IPS DF 6.9 (cell line): ENCODE measurements at places on chromosomes 11 and 22.

DNA sequence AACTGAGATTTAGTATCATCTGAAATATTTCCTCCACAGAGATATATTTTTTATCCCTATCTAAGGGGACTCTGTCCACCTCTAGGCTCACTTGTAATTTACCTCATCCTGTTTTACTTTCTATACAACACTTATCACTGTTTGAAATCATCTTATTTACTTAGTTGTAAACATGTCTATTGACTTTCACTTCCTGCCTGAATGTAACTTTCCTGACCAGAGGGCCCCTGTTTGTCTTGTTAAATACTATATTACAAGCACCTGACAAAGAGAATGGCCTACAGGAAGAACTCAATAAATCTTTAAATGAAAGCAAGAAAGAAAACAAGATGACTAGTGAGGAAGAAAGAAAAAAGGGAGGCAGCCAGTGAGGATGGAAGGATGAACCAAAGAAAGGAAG is 1727.5 kb downstream of the LRRC4C start:
- no peaks in the 10 kb centered on the region for H3K4me1 ChIP-seq
- no peak overlapping the region for H3K4me3 ChIP-seq
- H3K27me3 ChIP-seq: no peaks in the 10 kb centered on the region

GRCh38 chr11:115251126-115251525 is 253.1 kb downstream of the CADM1 start:
- no peak overlapping the region for H3K4me3 ChIP-seq
- no peaks in the 10 kb centered on the region for H3K27me3 ChIP-seq
- H3K4me1 ChIP-seq: no peaks in the 10 kb centered on the region
- H3K36me3 ChIP-seq: no peaks in the 10 kb centered on the region; the same call in 1 of the 2 replicates

DNA sequence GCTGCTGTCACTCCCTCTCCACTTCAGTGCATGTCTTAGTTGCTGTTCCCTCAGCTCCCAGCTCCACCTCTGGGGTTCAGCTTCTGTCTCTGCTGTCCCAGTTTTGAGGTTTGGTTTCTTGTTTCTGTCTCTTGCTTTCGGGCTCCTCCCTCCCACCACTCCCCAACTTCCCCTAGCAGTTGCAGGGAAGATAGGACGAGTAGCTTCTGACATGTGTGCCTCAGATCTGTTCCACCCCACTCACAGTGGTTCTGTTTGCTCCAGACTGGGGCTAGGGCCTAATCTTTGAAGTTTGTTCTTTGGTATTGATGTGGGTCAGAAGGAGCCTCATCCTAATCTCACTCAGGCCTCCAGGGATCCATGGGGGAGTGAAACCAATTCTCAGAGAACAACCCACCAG is 2.6 kb upstream of the RRM1 start:
- H3K27me3 ChIP-seq: no peaks in the 10 kb centered on the region
- H3K36me3 ChIP-seq: no peaks in the 10 kb centered on the region
- H3K27ac ChIP-seq: no peak overlapping the region
- H3K4me1 ChIP-seq: no peaks in the 10 kb centered on the region; the same call in 1 of the 2 replicates
- H3K4me3 ChIP-seq: no peak overlapping the region

GRCh38 chr11:128416976-128417375 is 170.4 kb downstream of the ETS1 start:
- no peak overlapping the region for H3K4me3 ChIP-seq
- H3K4me1 ChIP-seq: no peaks in the 10 kb centered on the region
- no peaks in the 10 kb centered on the region for H3K27me3 ChIP-seq
- DNase-seq: no peak

DNA sequence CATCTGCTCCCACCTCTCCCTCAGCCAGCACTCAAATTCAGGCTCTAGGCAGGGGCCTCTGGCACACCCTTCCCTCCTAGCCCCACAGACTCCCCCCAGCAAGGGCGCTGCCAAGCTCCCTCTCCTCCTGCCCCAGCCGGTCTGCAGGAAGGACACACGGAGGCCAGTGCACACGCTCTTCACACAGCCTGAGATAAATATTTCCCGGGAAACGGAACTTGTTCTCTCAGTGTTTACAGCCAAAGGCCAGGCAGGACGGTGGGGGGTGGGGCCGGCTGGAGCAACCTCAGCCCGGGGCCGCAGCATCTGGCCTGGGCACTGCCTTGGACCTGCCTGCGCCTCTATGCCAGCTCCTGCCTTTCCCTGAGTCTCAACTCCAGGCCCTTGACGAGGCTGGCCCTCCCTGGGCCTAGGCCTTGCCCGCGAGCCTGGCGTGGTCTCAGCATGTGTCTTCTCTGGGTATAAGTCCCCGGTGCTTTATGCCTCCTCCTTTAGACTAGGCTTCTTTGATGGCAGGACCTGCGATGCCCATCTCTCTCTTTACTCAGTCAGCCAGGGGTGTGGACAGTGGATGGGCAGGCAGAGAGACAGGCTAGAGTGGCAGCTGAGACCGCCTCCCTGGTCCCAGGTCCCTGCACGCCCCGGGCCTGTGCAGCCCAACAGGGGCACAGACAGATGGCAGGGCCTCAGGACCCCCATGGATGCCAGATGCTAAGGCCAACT is 48.4 kb downstream of the PDE2A start:
- H3K27ac ChIP-seq: no peak overlapping the region
- no peak overlapping the region for H3K4me3 ChIP-seq
- no peak for DNase-seq
- peaks cover 3% of the 10 kb centered on the region; the same call in 1 of the 2 replicates for H3K36me3 ChIP-seq
- H3K4me1 ChIP-seq: no peaks in the 10 kb centered on the region

GRCh38 chr11:77130763-77131513 is 2.9 kb downstream of the MYO7A start:
- no peaks in the 10 kb centered on the region for H3K36me3 ChIP-seq
- no peak for DNase-seq
- peaks cover 3% of the 10 kb centered on the region for H3K4me1 ChIP-seq
- H3K27me3 ChIP-seq: no peaks in the 10 kb centered on the region
- no peak overlapping the region for H3K4me3 ChIP-seq

DNA sequence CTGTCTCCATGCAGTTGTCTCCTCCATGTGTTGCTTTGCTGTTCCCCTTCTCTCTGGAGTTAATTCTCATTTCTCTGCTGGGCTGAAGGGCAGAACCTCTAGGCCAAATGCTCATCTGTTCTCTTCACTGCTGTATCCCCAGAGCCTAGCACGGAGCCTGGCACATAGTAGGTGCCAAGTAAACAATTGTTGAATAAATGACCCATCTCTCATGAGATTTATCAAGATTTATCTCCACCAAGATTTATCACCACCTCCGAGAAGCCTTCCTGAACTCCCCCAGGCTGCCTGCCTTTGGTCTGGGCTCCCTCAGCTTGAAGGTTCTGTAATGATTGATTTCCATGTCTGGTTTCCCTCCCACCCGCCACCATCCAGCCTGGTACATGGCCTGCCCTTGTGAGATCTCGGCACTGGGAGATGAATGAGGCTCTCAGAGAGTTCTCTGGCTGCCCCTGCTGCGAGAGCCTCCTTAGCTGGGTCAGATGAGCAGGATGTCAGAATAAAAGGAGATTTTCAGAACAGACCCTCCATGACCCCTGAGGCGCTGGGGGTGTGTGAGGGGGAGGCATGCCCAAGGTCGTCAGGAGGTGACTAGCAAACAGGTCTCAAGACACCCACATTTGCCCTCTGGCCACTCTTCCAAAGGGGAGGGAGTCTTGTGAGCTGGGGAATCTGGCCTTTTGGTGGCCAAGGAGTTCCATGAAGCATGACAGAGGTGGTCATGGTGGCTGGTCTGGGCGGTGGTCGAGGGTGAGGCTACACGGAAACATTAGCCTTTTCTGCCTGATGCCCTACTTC is 2.4 kb upstream of the GDPD5 start:
- no peak for DNase-seq
- peaks cover 13% of the 10 kb centered on the region for H3K27me3 ChIP-seq
- no peak overlapping the region for H3K27ac ChIP-seq
- H3K4me1 ChIP-seq: peaks cover 2% of the 10 kb centered on the region
- H3K4me3 ChIP-seq: no peak overlapping the region

GRCh38 chr11:2797121-2797711 is 88.4 kb downstream of the CDKN1C start:
- no peak overlapping the region for H3K4me3 ChIP-seq
- DNase-seq: no peak
- H3K27ac ChIP-seq: no peak overlapping the region
- no peaks in the 10 kb centered on the region for H3K27me3 ChIP-seq
- no peaks in the 10 kb centered on the region for H3K36me3 ChIP-seq

- H3K27me3 ChIP-seq: no peaks in the 10 kb centered on the region
- H3K4me3 ChIP-seq: peak overlapping the region; percentile 49; the same call in 1 of the 2 replicates
Observed at GRCh38 chr11:47186700-47187695, 764 bp upstream of the PACSIN3 start.

DNA sequence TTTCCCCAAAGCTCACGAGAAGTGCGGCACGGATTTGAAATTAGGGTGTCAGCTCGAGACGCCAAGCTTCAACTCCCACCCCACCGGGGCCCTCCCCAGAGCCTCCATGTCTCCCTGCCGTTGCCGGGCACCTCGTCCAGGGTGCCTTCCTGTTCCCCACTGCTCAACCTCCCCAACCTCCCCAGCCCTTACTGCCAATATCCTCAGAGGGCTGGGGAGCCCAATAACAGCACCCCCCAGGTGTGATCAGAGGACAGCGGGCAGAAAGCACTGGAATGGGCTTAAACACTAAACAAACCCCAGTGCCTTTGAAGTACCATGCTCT is 1336.4 kb downstream of the TBC1D22A start:
- H3K27ac ChIP-seq: no peak overlapping the region
- no peaks in the 10 kb centered on the region for H3K36me3 ChIP-seq
- H3K4me3 ChIP-seq: no peak overlapping the region
- no peaks in the 10 kb centered on the region for H3K4me1 ChIP-seq
- no peak for DNase-seq
- H3K27me3 ChIP-seq: no peaks in the 10 kb centered on the region

GRCh38 chr11:7591987-7592386 is 78.2 kb downstream of the PPFIBP2 start:
- no peak overlapping the region for H3K4me3 ChIP-seq
- no peaks in the 10 kb centered on the region for H3K36me3 ChIP-seq
- DNase-seq: no peak
- no peak overlapping the region for H3K27ac ChIP-seq

- DNase-seq: no peak
- H3K4me1 ChIP-seq: peaks cover 2% of the 10 kb centered on the region; the same call in 1 of the 2 replicates
- no peaks in the 10 kb centered on the region for H3K27me3 ChIP-seq
- H3K27ac ChIP-seq: no peak overlapping the region
- no peaks in the 10 kb centered on the region for H3K36me3 ChIP-seq
- H3K4me3 ChIP-seq: no peak overlapping the region
Observed at GRCh38 chr11:134349109-134349801, 17.5 kb downstream of the GLB1L2 start.

GRCh38 chr22:19419464-19420178 is 11.9 kb downstream of the HIRA start:
- no peak overlapping the region for H3K4me3 ChIP-seq
- peaks cover 5% of the 10 kb centered on the region for H3K4me1 ChIP-seq
- DNase-seq: no peak
- H3K27ac ChIP-seq: no peak overlapping the region

- no peak for DNase-seq
- no peaks in the 10 kb centered on the region for H3K36me3 ChIP-seq
- no peaks in the 10 kb centered on the region for H3K27me3 ChIP-seq
- no peaks in the 10 kb centered on the region for H3K4me1 ChIP-seq
Observed at GRCh38 chr22:38531251-38531938, 25.3 kb upstream of the DDX17 start.

DNA sequence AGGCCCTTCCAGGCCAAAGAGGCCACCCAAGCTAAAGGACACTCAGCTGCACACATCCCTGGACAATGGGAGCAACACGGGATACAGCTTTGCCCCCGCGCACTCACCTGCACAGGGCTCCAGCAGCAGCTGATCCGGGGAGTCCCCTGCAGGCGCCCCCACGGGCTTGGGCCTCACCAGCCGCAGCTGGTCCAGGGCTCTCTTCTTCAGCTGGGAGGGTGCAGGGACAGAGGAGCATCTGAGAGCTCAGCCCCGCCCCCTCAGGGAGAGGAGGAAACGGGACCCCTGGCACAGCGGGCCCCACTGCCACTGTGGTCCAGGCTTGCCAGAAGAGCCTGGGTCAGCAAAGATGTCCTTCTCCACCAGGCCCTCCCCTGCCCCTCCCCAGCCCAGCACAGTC is 7.8 kb upstream of the MFNG start:
- no peak for DNase-seq
- H3K27ac ChIP-seq: no peak overlapping the region
- H3K4me3 ChIP-seq: no peak overlapping the region

- H3K36me3 ChIP-seq: no peaks in the 10 kb centered on the region
- H3K4me1 ChIP-seq: peaks cover 5% of the 10 kb centered on the region
- no peaks in the 10 kb centered on the region for H3K27me3 ChIP-seq
- no peak for DNase-seq
- H3K27ac ChIP-seq: no peak overlapping the region
Observed at GRCh38 chr11:43992183-43992582, 49.7 kb downstream of the C11orf96 start.

- H3K36me3 ChIP-seq: no peaks in the 10 kb centered on the region
- no peak overlapping the region for H3K4me3 ChIP-seq
- no peak overlapping the region for H3K27ac ChIP-seq
- DNase-seq: no peak
- 0 out of 2 replicates have a peak, but pooled peaks cover 1% of the 10 kb centered on the region for H3K4me1 ChIP-seq
- H3K27me3 ChIP-seq: no peaks in the 10 kb centered on the region
Observed at GRCh38 chr11:69394234-69394868, 87.1 kb upstream of the LINC01488 start.
